ENCODE measurements at places on chromosomes 11 and 22. TPM values are rescaled to one million over a fixed set of nuclear protein-coding genes. Genes with fewer than 3 reads are reported as not detected.

GRCh38 chr11:128621601-128622501, 34.5 kb upstream of the ETS1 start:
- no peak overlapping the region for H3K4me3 ChIP-seq
- no peak overlapping the region for H3K27ac ChIP-seq
- no peaks in the 10 kb centered on the region for H3K36me3 ChIP-seq

DNA sequence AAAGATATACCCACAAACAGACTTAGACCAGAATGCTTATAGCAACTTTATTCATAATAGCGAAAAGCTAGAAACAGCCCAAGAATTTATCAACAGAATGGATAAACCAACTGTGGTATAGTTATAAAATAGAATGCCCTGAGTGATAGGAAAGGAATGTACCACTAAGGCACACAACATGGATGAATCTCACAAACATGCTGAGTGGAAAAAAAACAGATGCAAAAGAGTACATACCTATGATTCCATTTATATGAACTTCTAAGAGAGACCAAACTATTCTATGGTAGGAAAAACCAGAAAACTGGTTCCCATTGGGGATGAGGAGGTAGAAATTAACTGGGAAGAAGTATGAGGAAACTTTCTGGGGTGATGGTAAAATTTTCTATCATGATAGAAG, 40.4 kb upstream of the GRIK4 start:
- no peak for DNase-seq
- no peaks in the 10 kb centered on the region for H3K27me3 ChIP-seq
- H3K27ac ChIP-seq = no peak overlapping the region
- no peak overlapping the region for H3K4me3 ChIP-seq

DNA sequence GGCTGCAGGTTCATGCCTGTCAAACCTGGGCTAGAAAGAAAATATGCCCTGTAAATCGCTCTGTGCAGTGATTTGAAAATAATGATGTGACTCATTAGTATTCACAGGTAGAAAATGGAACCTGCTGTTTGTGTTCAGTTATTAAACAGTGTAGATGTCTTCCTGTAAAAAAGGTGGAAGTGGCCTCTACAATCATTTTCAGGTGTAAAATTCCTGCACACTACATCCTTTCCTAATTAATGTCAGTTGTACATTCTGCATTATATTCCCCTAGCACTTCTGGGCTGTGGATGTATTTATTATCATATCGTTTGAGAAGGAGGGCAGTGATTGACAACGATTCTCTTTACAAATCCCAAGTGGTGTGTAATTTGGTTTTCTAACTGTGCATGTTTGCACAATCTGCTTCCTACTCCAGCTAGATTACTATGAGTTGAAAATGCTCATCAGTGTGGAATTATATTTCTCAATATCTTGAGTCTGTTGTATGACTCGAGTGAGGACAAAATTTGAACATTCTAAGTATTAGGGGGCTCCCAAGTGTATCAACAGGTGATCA, 454.0 kb upstream of the DDI1 start:
- no peaks in the 10 kb centered on the region for H3K27me3 ChIP-seq
- DNase-seq = no peak
- H3K36me3 ChIP-seq = no peaks in the 10 kb centered on the region
- H3K4me1 ChIP-seq = no peaks in the 10 kb centered on the region
- H3K27ac ChIP-seq = no peak overlapping the region

DNA sequence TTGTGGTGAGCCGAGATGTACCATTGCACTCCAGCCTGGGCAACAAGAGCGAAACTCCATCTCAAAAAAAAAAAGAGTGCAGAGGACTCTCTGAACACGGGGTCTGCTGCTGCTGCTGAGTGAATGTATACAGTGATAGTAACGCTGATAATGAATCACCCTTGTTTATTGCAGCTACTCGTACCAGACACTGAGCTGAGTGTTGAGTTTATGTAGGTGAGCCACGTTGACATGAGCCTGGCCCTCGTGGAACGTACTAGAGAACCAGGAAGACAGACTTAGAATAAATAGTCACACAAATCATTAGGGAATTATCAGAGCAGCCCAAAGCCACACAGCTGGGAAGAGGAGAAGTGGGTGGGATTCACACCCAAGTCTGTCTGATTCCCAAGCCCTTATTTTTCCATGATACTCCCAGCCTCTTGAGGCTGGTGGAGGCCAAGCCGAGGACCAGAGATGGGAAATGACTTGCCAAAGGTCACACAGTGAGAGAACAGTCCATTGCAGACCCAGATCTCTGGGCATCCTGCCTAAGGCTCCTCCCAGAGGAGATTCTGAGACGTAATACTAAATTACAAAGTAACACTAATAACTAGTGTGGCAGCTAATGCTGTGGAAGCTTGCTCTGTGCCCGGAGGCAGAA, 34.8 kb downstream of the MB start:
- peaks cover 1% of the 10 kb centered on the region for H3K4me1 ChIP-seq
- no peak for DNase-seq
- no peak overlapping the region for H3K4me3 ChIP-seq
- H3K27ac ChIP-seq = no peak overlapping the region
- H3K36me3 ChIP-seq = no peaks in the 10 kb centered on the region

The ABCC8 gene
- total RNA-seq = 15.0 TPM

Data from upper lobe of left lung (tissue), 6 donors.